T-cell (primary cell): ENCODE measurements at places on chromosomes 16 and 17.
A peak's percentile ranks its signal among the peaks of the same experiment; 100 is the strongest.

DNA sequence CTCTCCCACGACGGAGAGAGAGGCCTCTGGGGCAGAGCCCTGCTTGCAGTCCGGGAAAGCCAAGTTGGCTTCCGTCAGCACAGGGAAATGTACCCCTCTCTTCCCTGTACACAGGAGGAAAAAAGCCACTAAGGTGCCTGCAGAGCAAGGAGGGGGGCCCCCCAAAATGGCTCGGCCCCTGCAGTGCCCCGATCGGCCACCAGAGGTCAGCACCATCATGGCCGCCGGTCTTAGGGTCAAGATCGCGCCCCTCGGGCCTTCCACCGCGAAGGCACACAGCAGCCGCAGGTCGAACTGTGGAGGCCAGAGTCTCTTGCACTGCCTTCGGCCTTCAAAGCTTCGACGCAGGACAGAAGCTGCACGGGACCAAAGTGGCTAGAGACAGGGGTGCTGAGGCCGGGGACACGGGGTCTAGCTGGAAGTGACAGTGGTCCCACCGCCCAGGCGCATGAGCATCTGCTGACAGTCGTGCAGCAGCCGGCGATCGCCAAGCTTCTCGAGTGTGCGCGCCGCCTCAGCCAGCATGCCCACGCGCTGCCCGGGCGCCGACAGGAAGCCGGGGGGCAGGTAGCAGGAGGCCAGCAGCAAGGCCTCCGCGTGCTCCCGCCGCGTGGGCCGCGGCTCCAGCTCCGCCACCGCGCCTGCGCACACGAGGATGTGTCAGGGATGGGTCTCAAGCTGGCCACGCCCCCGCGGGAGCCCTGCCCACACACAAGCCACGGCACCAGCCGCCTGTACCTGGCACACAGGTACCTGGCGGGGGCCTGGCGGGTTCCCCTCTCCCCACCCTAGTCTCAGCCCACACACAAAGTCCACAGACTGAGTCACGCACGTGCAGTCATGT, 24.4 kb downstream of the SREBF1 start:
- peaks cover 53% of the 10 kb centered on the region for H3K36me3 ChIP-seq
- H3K4me1 ChIP-seq, result peaks cover 23% of the 10 kb centered on the region
- peak overlapping the region; percentile 34 for H3K27ac ChIP-seq
- peak; percentile 66 for DNase-seq
- no peak overlapping the region for H3K4me3 ChIP-seq

GRCh38 chr16:51242296-51242994, 91.4 kb upstream of the SALL1 start:
- no peak overlapping the region for H3K4me3 ChIP-seq
- H3K27ac ChIP-seq, result no peak overlapping the region
- H3K36me3 ChIP-seq, result no peaks in the 10 kb centered on the region
- no peaks in the 10 kb centered on the region for H3K27me3 ChIP-seq

GRCh38 chr17:77266891-77267341, 126.1 kb downstream of the SEC14L1 start:
- H3K4me1 ChIP-seq, result no peaks in the 10 kb centered on the region
- peaks cover 36% of the 10 kb centered on the region for H3K27me3 ChIP-seq
- no peak for DNase-seq
- no peak overlapping the region for H3K27ac ChIP-seq
- H3K36me3 ChIP-seq, result no peaks in the 10 kb centered on the region

DNA sequence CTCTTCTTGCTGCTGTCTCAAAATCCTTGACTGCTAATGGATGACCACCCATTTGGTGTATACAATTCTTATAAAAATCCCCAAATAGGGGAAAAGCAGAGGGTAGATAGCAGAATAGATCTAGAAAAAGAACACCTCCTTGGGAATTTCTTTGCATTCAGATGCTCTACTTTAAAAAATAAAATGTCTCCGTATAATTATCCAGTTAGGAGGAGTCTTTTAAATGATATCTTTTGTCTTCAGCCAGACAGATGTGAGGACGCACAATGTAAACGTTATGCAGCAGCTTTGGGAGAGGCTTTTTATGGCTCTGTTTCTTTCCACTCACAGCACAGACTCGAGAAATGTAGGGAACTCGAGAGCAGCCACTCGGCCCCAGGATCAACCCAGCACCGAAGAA, 300.2 kb downstream of the IRF8 start:
- H3K27me3 ChIP-seq, result peaks cover 50% of the 10 kb centered on the region
- DNase-seq, result no peak
- H3K4me1 ChIP-seq, result no peaks in the 10 kb centered on the region
- H3K36me3 ChIP-seq, result no peaks in the 10 kb centered on the region
- H3K4me3 ChIP-seq, result no peak overlapping the region

DNA sequence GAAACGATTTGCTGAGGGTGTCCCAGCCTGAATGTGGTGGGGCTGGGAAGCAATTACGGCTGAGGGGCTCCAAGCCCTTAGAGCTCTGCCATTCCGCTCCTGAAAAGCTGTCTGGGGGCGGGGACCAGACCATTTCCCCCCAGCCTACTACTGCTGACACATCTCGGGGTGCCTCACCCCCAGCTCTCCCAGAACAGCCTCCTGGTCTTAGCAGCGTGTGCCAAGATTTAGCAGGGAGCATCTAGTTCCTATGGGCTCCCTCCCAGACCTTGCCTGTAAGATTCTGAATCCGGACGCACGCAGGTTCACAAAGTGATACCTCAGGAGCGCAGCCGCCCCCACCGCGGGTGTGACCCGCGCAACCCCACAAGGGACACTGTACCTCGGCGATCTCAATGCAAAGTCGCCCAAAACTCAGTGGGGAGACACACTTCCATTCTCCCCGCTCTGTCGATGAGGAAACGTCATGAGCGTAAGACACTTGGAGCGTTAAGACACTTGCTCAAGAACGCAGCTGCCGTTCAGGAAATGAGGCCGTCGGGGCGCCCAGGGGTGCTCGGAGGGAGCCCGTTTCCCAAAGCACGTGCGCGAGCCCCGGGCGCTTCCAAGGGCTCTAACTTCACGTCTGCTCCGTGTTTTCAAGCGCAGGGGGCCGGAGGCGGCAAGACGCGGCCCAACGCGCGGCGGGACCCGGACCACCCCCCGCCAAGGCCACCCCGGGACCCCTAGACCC, 629 bp downstream of the GEMIN4 start:
- H3K4me1 ChIP-seq, result peaks cover 29% of the 10 kb centered on the region
- H3K27ac ChIP-seq, result no peak overlapping the region
- peaks cover 13% of the 10 kb centered on the region for H3K36me3 ChIP-seq
- H3K27me3 ChIP-seq, result no peaks in the 10 kb centered on the region
- H3K4me3 ChIP-seq, result peak overlapping the region; percentile 83
- DNase-seq, result peak; percentile 72

DNA sequence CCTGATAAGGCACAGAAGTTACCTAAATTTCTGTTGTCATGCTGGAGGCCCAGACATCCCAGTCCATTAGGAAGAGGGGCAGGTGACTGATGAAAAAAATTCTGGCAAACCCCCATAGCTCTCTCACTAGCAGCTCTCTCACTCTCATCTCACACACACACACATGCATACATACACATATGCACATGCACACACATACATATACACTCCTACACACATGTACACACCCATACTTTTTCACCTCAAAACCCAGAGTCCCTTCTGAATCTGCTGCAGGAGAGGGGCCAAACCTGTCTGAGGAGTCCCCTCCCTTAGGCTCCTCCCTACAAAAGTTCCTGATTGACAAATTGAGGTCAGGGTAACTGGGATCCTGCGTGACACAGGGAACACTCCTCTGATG, 22.6 kb upstream of the SDR42E2 start:
- no peak overlapping the region for H3K27ac ChIP-seq
- H3K36me3 ChIP-seq, result no peaks in the 10 kb centered on the region
- DNase-seq, result no peak
- no peak overlapping the region for H3K4me3 ChIP-seq
- H3K4me1 ChIP-seq, result no peaks in the 10 kb centered on the region

DNA sequence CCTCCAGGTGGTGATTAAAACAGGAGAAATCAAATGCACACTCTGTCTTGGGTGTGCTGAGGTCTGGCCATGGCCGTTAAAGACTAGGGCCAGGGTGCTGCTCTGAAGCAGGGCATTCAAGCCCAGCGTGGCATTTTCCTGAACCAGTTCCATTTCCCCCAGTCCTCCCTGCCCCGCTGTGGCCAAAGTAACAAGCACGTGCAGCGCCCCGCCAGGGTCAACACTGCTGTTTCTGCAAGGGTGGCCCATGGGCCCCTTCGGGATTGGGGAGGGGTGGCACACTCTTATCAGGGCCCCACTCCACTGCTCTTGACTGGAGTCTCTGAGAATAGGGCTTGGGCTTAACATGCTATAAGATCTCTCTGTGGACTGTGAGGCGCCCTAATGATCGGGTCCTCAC, 72.9 kb downstream of the IL21R start:
- H3K4me3 ChIP-seq, result no peak overlapping the region
- DNase-seq, result no peak
- H3K36me3 ChIP-seq, result peaks cover 81% of the 10 kb centered on the region
- no peak overlapping the region for H3K27ac ChIP-seq

DNA sequence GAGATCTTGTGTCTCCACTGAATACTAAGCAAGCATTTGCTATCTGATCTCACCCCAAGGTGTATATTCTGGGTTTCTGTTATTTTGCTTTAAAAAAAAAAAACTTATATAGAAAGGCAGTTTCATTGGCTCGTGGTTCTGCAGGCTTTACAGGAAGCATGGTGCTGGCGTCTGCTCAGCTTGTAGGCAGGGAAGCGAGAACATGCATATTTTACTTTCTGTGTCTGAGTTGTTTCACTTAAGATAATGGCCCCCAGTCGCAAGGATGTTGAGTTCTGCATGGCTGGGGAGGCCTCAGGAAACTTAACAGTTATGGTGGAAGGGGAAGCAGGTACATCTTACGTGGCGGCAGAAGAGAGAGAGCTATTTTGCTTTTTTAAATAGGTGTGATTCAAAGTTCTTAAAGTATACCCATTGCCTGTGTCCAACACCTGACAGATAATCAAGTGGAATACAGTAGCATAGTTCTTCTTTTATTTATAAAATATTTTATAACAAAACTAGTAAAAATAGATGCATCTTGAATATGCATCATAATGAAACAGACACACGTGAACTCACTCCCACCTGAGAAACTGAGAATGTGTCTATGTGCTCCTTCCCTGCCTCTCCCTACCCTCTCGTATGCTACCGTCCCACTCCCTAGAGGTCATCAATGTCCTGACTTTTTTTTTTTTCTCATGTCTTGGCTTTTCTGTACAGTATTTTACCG, 15.4 kb upstream of the ARHGAP17 start:
- H3K4me1 ChIP-seq, result peaks cover 17% of the 10 kb centered on the region
- no peaks in the 10 kb centered on the region for H3K27me3 ChIP-seq
- peak overlapping the region; percentile 67 for H3K4me3 ChIP-seq
- H3K27ac ChIP-seq, result peak overlapping the region; percentile 56
- peak; percentile 48 for DNase-seq
- H3K36me3 ChIP-seq, result no peaks in the 10 kb centered on the region

- H3K27ac ChIP-seq, result no peak overlapping the region
- H3K36me3 ChIP-seq, result no peaks in the 10 kb centered on the region
- H3K4me3 ChIP-seq, result no peak overlapping the region
- peaks cover 2% of the 10 kb centered on the region for H3K27me3 ChIP-seq
Observed at GRCh38 chr17:46815474-46816353, 2.8 kb downstream of the WNT3 start.
